ENCODE measurements at places on chromosomes 12 and 14.

GRCh38 chr12:5081016-5081415 is 37.3 kb downstream of the KCNA5 start:
- no peak for DNase-seq

GRCh38 chr12:1078002-1078401 is 87.0 kb downstream of the ERC1 start:
- no peak for DNase-seq

GRCh38 chr12:122067966-122068365 is 10.6 kb upstream of the MLXIP start:
- no peak for DNase-seq

- no peak for DNase-seq
Measured at GRCh38 chr12:8913702-8914032, 642 bp upstream of the PHC1 start.

All from AG09309 (cell line).